Stimulated activated naive CD8-positive, alpha-beta T cell treated with anti-CD3 and anti-CD28 coated beads, Interleukin-15, Interleukin-2, amounts not matched to agents 100 U/mL and 50 U/mL, for 24 hours (primary cell): ENCODE measurements at places on chromosomes 12 and 14.
A peak's percentile ranks its signal among the peaks of the same experiment; 100 is the strongest.

DNA sequence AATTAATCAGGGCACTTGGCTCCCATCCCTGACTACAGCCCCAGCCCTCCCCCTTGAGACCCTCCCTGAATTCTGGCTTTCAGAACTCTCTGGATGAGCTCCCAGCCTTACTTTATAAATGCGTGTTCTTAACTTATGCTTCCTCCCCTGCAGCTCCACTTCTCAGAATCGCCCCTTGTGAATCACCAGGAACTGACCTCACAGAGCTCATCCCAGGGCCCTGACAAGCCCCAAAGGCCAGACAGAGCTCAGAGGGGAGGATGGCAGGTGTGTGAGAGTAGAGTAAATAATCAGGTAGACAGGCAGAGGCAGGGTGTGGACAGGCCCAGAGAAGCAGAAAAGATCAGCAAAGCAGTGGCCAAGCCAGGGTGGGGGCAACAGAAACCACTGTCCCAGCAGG is 68.2 kb upstream of the FOXN3 start:
- DNase-seq = no peak

DNA sequence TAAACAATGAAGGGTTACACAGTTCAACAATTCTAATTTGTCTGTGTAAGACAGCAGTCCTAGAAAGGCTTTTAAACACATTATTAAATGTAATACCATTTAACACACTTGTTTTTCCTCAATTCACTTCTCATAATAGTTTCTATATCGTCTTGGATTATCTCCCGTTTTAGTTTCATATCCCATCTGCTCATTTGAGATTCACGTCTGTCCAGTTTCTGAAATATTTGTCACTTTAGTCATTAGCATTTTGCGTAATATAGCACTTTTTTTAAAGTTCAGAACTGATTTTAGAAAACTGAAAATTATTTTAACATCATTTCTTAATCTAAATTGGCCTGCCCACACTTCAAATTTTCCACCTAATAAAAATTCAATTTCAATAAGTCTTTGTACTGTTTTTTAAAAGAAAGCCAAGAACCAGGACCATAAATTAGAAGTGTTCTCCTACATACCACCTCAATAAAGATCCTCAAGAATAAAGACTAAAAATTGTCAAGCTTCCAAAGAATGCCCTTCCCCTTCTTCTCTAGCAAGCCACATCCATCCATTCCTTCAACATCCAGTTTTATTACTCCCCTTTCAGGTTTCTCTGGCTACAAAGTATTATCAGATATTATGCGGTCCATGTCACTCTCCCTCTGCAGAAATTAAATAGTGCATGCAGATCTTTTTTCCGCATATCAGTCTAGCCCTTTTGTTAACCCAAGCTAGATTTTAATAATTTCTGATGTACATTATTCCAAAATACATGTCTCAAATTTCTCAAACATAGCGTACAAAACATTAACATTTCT is 11.9 kb downstream of the MED13L start:
- no peak for DNase-seq

DNA sequence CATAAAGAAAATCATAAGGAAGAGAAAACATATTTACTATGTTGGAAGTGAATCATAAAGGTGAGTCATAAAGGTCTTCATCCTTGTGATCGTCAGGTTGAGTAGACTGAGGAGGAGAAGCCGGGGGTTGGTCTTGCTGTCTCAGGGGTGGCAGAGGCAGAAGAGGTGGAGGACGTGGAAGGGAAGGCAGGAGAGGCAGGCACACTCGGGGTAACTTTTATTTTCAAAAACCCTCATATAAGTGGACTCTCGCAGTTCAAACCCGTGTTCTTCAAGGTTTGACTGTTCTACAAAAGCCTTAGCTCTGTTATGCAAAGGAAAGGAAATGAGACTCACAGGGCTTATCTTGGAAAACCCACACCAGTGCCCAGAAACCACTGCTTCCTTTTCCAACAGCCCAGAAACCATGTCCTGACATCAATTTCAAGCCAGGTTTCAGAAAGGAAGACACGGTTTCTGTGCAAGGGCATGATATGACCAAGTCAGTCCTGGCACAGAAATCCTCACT is 14.0 kb downstream of the SMCO2 start:
- DNase-seq = peak; percentile 45

GRCh38 chr14:76531085-76531484 is 155.1 kb downstream of the ESRRB start:
- no peak for DNase-seq

DNA sequence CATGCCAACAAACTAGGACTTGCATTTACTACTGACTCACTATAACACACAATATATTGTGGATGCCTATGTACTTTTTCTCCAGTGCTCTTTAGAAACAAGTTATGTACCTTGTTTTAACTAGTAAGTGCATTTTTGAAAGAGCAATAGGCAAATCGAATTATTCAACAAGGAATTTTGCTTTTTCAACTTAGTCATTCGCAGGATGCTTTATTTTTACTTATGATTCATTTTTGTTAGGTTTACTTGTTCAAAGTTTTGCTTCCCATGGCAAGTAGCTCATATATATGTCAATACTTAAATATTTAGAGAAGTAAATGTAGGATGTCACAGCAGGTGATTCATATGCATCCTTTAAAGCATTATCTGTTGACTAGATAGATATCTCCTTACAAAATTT is 149.8 kb downstream of the PELI2 start:
- DNase-seq = no peak

GRCh38 chr12:51415931-51416330 is 8.7 kb upstream of the SLC4A8 start:
- no peak for DNase-seq

DNA sequence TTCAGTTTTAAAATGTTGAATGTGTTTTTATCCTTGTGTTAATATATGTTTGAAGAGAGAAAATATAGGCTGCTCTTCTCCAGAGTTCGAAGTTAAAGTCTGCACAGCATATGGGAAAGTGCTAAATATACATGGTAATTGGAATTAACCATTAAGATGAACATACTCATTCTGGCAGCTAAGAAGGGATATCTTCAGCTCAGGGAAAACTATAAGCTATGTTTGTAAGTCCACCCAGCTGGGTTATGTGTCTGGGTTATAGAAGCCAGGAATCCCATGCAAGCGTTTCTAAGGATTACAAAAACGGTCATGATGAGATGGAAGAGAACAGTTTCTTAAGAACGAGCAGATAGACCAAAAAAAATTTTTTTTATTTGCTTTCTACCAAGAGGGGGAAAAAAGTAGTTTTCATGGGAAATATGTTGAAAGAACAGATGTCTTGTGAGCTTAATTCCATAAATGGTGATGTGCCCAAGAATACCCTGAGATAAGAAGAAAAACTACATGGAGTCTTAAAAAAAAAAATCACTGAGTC is 198.9 kb downstream of the FBXL14 start:
- DNase-seq = no peak

GRCh38 chr12:66188584-66189485 is at the start of gene IRAK3:
TSS of gene IRAK3 (plus strand) at chr12:66189214. CDS start at chr12:66189300, 86 bp downstream.
- peak; percentile 51 for DNase-seq

GRCh38 chr12:120366341-120366705 is 2.6 kb downstream of the MSI1 start:
- DNase-seq = no peak

DNA sequence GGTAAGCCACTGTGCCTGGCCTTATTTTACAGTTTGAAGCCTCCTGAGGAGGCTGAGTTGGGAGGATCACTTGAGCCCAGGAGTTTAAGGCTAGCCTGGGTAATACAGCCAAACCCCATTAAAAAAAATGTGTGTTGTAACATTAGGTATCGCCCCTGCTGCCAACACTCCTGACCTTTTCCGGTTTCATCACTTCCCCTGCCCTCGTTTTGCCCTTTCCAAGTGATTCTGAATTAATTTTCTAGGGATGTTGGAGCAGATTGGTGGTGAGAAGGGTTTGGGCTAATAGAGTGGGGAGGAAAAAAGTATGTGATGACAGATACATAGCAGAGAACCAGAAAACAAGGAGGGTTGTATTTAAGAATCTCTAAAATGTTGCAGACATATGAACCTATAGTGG is 25.6 kb upstream of the C12orf71 start:
- no peak for DNase-seq

- DNase-seq = no peak
Measured at GRCh38 chr12:122976648-122976975, 1.6 kb downstream of the OGFOD2 start.

DNA sequence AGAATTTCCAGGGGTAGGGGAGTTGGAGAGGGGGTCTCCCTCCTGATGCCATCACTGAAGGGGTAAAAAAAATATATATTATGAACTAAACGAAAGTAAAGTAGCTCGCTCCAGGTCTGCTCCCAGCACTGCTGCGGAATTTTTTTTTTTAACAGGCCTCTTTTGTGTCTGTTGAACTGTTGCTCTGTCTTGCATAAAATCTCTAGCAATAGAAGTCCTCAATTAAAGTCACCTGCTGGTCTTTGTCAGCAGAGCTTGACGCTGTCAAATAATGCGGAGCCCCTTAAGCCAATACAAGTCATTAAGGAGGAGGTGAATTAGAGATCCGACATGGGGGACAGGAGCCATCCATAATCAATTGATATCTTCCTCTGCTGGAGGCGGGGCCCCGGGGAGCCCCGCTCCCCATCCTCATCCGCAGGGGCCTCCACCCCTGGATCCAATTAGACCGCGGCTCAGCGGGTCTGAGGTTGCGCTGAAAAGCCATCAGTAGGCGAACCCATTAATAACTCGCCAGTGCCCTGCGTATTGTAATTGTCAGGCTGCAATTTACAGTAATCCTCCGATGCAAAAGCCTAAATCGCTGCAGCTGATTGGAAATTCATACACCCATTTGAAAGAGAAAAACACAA is 85.6 kb downstream of the DICER1 start:
- no peak for DNase-seq

DNA sequence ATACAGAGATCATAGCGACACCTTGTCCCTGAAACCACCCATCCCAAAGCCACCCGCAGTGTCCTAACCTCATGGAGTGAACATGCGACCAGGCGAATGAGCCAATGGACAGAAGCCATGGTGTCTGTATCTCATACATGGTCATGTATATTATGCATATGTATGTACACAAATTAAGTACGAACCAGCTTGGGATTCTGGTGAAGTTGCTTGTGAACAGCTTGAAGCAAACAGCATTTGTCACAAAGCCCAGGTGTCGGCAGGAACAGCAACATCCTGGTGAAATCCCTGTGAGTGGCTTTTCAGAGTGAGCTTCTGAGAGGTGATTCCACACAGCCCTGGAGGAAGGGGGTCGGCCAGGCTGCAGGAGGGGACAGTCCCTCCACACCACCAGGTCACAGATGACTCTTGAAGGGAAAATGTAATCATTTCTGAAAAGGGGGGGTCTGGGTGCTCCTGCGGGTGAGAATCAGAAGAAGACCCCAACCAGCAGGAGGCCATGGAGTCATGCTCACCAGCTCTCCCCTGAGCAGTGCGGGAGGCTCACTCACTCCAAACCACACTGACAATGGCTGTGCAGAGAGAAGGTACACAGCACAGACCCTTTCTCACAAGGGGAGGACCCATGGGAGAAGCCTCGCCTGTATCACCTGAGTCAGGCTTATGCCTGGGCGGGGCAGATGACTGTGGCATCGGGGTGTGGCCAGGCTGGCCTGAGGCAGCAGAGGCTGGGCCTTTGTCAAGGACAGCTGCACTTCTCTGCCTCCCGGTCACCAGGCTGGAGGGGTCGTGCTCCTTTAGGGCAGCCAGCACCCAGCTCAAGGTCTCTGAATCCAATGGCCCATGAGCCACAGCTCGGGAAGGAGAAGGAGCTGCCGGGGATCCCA is 14.3 kb downstream of the CHGA start:
- peak; percentile 43 for DNase-seq
